ENCODE measurements at places on chromosomes 6 and 20. TPM values are rescaled to one million over a fixed set of nuclear protein-coding genes. Genes with fewer than 3 reads are reported as not detected.

- DNase-seq, result no peak
Observed at GRCh38 chr6:109073344-109074132, 21.1 kb downstream of the SESN1 start.

- no peak for DNase-seq
Observed at GRCh38 chr6:8157839-8158238, 55.5 kb upstream of the EEF1E1 start.

DNA sequence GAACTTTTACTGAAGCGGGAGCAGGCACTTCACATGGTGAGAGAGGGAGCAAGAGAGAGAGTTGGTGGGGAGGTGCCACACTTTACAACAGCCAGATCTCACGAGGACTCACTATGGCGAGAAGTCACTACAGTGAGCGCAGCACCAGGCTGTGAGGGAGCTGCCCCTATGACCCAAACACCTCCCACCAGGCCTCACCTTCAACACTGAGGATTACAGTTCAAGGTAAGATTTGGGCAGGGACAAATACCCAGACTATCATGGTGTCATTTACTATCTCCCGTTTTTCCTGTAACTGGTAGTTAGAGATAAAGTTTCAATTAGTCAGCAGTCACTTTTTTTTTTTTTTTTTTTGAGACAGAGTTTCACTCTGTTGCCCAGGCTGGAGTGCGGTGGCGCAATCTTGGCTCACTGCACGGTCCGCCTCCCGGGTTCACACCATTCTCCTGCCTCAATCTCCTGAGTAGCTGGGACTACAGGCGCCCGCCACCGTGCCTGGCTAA lies 7.8 kb downstream of the RBCK1 start:
- DNase-seq, result no peak

LIME1 gene
- total RNA-seq, result 10.8 TPM

- DNase-seq, result no peak
Observed at GRCh38 chr20:16158976-16159286, 414.3 kb downstream of the KIF16B start.

DNA sequence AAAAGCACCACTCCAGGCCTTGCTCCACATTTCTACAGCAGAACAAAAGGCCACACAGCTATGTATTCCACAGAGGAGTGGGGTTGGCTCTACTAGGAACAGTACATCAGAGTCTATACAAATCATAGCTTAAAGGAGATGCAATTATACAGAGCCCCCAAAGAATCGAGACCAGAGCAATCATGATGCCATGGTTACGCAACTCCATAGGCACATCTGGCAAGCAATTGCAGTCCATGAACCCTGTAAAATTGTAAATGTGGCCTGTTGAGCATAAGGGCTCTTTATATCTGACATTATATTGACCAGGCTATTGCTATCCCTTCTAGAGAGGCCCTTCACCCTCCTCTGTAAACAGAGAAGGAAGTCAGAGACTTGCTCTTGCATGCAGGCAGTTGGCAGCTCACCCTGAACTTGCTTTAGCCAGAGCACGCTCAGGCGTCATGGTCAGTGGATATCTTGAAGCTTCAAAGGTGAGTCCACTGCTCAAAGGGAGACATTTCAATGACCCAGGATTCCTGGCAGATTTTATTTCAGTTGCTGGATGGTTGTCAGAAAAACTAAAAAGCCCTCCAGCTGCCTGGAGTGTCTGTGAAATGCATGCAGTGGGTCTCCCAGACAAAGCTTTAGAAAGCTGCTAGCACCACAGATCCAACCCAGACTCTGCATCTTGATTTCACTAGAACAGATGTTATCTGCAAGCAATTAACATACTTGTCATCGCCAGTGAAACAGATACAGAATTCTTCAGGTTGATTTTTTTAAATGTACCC lies 357.2 kb downstream of the CENPW start:
- no peak for DNase-seq

POU3F2 gene
- total RNA-seq, result not detected

GRCh38 chr20:1121429-1121828 lies 3.0 kb downstream of the PSMF1 start:
- no peak for DNase-seq

GRCh38 chr6:68633281-68633971 lies 1.7 kb upstream of the ADGRB3 start:
- DNase-seq, result no peak

DNA sequence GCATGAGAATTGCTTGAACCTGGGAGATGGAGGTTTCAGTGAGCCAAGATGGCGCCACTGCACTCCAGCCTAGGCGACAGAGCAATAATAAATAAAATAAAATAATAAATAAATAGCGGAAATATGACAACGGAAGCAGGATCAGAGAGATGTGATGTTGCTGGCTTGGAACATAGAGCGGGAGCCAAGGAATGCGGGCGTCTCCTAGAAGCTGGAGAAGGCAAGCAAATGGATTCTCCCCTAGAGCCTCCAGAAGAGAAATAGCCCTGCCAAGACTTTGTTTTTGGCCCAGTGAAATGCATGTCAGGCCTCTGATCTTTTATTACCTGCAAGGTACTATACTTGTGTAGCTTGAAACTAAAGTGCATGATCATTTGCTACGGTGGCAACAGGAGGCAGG lies 12.4 kb downstream of the KIAA1755 start:
- no peak for DNase-seq

SUPT3H gene
- 4.2 TPM for total RNA-seq

DNA sequence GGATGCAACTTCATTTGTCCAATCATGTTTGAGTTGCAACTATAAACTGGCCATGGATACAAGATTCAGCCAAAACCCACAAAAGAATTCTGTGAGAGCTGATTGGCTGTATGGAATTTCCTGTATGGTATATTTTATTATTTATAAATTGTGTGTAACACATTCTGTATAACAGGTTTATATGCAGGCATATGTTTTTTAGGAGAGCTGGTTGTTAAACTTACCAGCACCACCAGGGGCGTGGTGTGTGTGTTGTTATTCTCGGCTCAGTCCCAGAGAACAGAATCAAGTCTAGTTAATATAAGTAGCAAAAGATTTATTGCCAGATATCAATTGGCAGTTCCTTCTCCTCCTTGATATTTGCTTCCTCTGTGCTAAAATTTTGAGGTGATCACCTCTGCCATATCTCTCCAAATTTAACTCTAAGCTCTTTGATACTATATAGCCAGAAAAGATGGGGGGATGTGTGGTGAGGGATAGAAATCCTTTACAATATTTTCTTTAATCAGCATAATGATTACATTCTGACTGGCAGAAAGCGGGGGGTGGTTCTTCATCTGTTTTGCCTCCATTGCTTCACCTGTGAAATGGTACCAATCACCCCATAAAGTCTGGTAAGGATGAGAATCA lies 22.9 kb downstream of the CNBD2 start:
- no peak for DNase-seq

DNA sequence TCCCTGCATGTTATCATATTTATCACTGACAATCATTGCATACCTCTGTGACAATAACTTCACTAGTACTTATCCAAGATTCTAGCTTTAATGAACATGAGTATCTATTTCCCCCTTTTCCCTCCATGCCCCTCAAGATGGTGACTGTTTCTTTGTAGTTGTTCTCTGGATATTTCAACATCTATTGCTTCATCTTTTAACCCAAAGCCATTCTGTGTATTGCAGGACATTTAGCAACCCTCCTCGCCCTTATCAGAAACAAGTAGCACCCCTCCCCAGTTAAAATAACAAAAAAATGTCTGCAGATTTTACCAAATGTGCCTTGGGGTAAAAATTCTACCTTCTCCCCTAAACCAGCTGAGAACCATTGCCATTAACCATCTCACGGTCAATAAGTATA lies 979.8 kb upstream of the MANEA start:
- no peak for DNase-seq

GRCh38 chr20:62489186-62489931 lies 13.6 kb upstream of the GATA5 start:
- DNase-seq, result no peak

GRCh38 chr6:170062209-170062914 lies 228.5 kb downstream of the DLL1 start:
- DNase-seq, result no peak

DNA sequence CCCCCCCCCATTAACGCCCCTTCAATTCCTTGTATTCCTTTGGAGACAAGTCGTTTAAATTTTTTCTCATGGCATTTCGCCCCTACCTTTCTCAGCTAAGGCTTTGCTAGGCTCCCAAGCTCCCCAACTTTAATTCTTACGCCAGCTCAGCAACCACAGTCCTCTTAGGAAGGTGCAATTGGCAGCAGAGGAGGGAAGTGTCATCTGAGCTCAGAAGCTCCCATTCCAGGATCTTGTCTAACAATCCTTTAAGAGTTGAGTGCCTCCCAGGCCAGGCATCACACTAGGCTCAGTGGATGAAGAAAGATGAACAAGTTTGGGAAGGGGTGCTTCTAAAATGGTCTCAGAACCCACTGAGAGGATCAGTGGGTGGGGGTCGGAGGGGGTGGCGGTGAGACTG lies 131.2 kb upstream of the AKAP12 start:
- no peak for DNase-seq

Measured in glomerular endothelial cell (primary cell).